Mesenchymal stem cell (in vitro differentiated cells and primary cell): ENCODE measurements at places on chromosomes 12 and 14.
A peak's percentile ranks its signal among the peaks of the same experiment; 100 is the strongest.

DNA sequence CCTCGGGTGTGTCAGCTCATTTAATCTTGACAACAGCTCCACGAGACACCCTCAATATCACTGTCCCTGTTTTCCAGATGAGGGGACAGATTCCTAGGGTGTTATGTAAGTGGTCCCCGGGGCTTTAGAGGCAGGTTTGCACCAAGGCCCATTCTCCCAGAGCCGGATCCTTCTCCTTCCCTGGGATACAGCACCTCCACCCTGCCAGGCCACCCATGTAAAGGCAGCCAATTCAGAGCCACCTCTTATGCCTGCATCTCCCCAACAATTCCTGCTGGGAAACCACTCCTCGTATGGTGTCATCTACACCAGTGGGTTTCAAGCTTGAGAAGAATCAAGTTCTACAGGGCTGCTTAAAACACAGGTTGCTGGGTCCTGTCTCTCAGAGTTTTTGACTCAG, 4.1 kb upstream of the CYP46A1 start:
- peaks cover 11% of the 10 kb centered on the region for H3K4me1 ChIP-seq
- no peak overlapping the region for H3K27ac ChIP-seq
- peaks cover 16% of the 10 kb centered on the region for H3K27me3 ChIP-seq
- no peak for DNase-seq
- no peak overlapping the region for H3K4me3 ChIP-seq

GRCh38 chr12:57127726-57128518, at the start of gene LRP1:
LRP1 (plus strand) TSS chr12:57128483; CDS start chr12:57128965, 482 bp downstream.
- H3K4me1 ChIP-seq: peaks cover 26% of the 10 kb centered on the region
- peak within 1 kb of the TSS; percentile 91 for H3K4me3 ChIP-seq
- DNase-seq: peak; percentile 84
- H3K36me3 ChIP-seq: peaks cover 2% of the 10 kb centered on the region
- no peaks in the 10 kb centered on the region for H3K27me3 ChIP-seq

- no peak overlapping the region for H3K27ac ChIP-seq
- H3K27me3 ChIP-seq: no peaks in the 10 kb centered on the region
- peaks cover 2% of the 10 kb centered on the region for H3K4me1 ChIP-seq
- no peak overlapping the region for H3K4me3 ChIP-seq
- no peaks in the 10 kb centered on the region for H3K36me3 ChIP-seq
These were observed 51.9 kb downstream of the CPSF2 start for GRCh38 chr14:92173668-92174067.

DNA sequence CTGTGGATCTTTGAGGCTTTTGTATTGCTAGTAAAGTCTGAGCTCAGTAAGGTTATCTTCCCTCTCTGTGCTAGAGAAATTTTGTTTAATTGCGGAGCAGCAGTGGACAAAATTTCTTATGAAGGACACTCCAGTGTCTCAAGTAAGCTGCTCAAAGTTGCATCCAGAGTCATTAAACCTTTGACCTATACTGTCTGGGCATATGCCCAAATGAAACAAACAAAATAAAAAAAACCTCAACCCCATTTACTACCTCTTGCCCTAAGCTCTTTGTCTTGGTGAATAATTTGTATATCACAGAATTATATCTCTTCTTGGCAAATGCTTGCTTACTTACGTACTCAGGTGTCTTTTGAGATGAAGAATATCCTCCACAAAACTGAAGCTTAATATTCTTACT, 465.2 kb downstream of the SOX5 start:
- no peak overlapping the region for H3K27ac ChIP-seq
- no peaks in the 10 kb centered on the region for H3K27me3 ChIP-seq
- no peak overlapping the region for H3K4me3 ChIP-seq
- H3K4me1 ChIP-seq: no peaks in the 10 kb centered on the region

GRCh38 chr12:102957339-102958050, at the start of gene ASCL1:
ASCL1 (plus strand) TSS chr12:102957674; CDS start chr12:102958245, 571 bp downstream.
- H3K36me3 ChIP-seq: no peaks in the 10 kb centered on the region
- H3K27ac ChIP-seq: no peak within 1 kb of the TSS
- DNase-seq: peak; percentile 28
- H3K4me1 ChIP-seq: peaks cover 26% of the 10 kb centered on the region

DNA sequence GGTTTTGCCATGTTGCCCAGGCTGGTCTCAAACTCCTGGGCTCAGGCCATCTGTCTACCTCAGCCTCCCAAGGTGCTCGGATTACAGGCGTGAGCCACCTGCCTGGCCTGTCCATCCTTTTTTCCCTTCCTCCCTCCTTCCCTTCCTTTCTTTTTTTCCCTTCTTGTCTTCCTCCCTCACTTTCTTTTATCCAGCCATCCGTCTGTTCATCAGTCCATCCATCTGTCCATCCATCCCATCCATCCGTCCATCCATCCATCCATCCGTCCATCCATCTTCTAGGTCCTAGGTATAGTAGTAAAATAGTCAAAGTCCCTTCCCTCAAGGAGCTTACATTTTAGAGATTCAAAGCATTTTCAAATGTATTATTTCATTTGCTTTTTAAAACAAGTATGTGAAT, 56.8 kb downstream of the CRADD start:
- no peak overlapping the region for H3K27ac ChIP-seq
- H3K4me1 ChIP-seq: no peaks in the 10 kb centered on the region
- H3K4me3 ChIP-seq: no peak overlapping the region
- H3K36me3 ChIP-seq: peaks cover 3% of the 10 kb centered on the region
- no peaks in the 10 kb centered on the region for H3K27me3 ChIP-seq
